Muscle of arm (tissue), 14 donors: ENCODE measurements at places on chromosomes 7 and 10. TPM values are rescaled to one million over a fixed set of nuclear protein-coding genes. Genes with fewer than 3 reads are reported as not detected.

DNA sequence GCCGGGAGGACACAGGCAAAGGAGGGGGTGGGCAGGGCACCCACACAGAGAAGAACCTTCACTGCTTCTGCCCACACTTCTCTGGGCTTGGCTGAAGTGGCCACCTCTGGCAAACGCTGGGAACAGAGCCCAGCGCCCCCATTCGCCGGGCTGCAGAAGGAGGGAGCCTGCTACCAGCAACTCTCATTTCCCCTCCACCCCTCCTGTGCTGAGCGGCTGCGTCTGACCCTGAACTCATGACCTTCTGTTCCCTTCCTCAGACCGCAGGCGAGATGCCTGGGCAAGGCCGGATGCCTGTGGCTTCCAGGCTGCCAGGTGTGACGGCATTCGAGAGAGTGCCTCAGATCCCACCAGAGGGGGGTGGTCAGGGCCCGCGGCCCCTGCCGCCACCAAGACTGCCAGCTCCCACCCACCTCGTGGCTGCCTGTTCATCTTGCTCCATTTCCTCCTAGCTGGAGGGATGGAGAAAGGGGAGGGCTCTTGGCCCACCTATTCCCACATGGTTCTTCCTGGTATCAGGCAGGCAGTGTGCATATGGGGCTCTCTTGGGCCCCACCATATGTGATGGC, 19.8 kb downstream of the DNAJB12 start:
- no peak for DNase-seq

DNA sequence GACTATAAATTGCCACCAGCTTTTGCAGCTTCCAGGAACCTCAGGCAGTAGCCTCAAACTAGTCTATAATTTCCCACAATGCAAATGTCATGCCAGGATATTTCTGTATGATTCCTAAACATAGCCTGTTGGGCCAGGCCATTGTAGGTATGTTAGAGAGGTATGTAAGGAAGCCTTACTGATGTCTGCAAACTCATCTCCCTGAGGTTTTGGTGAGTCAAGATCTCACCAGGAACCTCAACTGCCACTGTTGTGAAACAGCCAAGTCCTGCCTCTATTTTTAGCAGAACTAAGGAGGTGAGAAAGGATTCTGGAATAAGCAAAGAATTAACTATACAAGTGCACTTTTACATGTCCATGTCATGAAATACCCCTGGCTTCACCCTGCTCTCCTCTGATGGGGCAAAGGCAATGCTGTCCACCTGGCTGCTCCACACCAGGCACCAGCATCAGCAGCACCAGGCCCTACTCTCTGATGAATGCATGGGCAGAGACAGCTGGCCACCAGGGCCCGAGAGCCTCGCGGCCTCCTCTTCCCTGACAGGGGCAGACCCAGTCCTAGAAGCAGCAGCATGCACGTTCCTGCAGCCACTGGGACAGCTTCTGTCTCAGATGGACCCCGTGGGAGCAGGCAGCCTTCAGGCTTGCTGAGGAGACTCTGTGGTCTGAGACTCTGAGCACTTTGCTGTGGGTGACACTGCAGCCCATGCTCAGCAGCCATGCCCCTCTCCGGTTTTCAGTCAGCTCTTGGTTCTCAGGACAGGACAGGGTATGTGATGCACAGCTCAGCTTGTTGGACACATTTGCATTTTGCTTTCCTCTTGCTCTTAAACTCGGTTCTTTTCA, 147.3 kb downstream of the ZMYND11 start:
- no peak for DNase-seq

DNA sequence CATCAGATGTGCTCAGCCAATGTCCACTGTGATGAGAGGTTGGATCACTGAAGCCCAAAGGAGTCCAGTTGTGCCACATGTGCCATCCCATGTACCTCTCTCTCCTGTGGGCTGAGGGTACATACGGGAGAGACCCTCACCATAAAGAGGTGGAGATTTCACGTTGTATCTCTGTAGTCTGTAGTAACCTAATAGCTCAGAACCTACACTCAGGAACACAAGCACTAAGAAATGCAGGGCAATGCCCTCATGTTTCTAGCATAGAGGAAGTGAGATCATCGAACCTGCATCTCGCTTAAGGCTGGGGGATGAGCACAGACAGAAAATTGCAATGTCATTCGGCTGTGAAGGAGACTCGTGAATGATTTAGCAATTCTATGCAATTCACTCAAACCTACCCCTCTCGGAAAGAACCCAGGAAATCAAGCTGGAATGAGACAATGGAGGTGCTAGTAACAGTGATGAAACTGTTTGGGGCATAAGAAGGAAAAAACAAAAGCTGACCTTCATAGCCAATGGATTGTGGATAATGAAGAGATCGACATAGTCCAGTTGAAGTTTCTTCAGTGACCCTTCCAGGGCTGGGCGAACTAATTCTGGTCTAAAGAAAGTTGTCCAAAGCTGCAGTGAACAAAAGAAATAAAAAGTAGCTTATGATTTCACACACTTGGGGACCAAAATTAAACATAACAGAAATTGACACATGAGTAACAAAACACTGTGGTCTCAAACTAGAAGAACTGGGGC, 80.3 kb upstream of the UCN3 start:
- no peak for DNase-seq

SMKR1 gene
- 1.1 TPM for polyA plus RNA-seq
